ENCODE measurements at places on chromosomes 6 and 20. TPM values are rescaled to one million over a fixed set of nuclear protein-coding genes. Genes with fewer than 3 reads are reported as not detected.

VWA7 gene
- 1.9 TPM for total RNA-seq

DNA sequence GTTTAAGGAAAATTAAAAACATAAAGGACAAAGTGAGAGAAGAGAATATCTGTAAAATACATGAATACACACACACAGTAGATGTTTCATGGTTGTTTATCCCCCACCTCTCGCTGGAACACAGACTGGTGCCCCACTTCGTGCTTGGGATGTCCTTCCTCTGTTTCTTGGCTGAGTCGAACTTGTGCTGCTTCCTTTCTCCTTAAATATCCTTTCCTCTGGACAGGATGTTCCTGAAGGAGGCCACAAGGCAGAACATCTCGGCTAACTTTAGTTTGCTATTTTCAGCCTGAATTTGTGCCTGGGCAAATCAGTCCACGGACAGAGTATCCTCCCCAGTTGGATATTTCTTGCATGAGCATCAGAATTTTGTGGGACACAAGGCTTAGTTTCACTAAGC is 54.7 kb upstream of the ZMYND8 start:
- H3K27ac ChIP-seq, result no peak overlapping the region
- no peak overlapping the region for H3K4me3 ChIP-seq
- peaks cover 6% of the 10 kb centered on the region for H3K4me1 ChIP-seq
- no peaks in the 10 kb centered on the region for H3K36me3 ChIP-seq
- no peak for DNase-seq
- no peaks in the 10 kb centered on the region for H3K27me3 ChIP-seq

DNA sequence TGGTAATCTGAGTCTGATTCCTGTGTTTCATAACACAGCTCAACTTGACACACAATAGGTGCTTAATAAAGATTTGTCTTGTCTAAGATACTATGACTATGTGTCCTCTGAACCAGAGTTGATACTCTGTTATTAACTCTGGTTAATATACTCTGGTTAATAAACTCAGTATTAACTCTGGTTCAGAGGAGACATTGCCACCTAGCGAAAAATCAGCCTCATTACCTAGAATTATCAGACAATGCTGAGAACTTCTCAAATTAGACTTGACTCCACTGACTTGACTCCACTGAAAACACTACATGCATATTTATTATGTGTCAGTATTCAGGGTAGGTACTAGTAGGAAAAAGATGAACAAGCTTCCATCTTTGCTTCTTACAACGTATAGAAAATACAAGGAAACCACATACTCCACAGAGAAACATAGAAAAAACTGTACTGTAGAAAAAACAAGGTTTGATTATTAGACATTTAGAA is 73.9 kb downstream of the AHI1 start:
- H3K36me3 ChIP-seq, result no peaks in the 10 kb centered on the region
- H3K27ac ChIP-seq, result no peak overlapping the region
- H3K27me3 ChIP-seq, result no peaks in the 10 kb centered on the region
- no peak overlapping the region for H3K4me3 ChIP-seq

- DNase-seq, result no peak
- H3K36me3 ChIP-seq, result no peaks in the 10 kb centered on the region
- H3K27ac ChIP-seq, result no peak overlapping the region
- H3K27me3 ChIP-seq, result peaks cover 47% of the 10 kb centered on the region
- no peak overlapping the region for H3K4me3 ChIP-seq
Observed at GRCh38 chr6:107819964-107820337, 4.2 kb downstream of the SCML4 start.

- H3K4me3 ChIP-seq, result no peak overlapping the region
- H3K27me3 ChIP-seq, result no peaks in the 10 kb centered on the region
- H3K27ac ChIP-seq, result no peak overlapping the region
- DNase-seq, result no peak
- no peaks in the 10 kb centered on the region for H3K4me1 ChIP-seq
Observed at GRCh38 chr6:96786336-96786735, 50.9 kb downstream of the GPR63 start.

- H3K36me3 ChIP-seq, result no peaks in the 10 kb centered on the region
- peak overlapping the region; percentile 18 for H3K27ac ChIP-seq
- no peaks in the 10 kb centered on the region for H3K27me3 ChIP-seq
- no peak overlapping the region for H3K4me3 ChIP-seq
- DNase-seq, result peak; percentile 84
Observed at GRCh38 chr6:158894193-158894592, 75.0 kb upstream of the EZR start.

- H3K4me3 ChIP-seq, result no peak overlapping the region
- no peaks in the 10 kb centered on the region for H3K36me3 ChIP-seq
- peaks cover 13% of the 10 kb centered on the region for H3K27me3 ChIP-seq
- H3K4me1 ChIP-seq, result peaks cover 18% of the 10 kb centered on the region
- DNase-seq, result peak; percentile 22
- H3K27ac ChIP-seq, result no peak overlapping the region
Observed at GRCh38 chr6:18985061-18985460, 597.9 kb downstream of the RNF144B start.

DNA sequence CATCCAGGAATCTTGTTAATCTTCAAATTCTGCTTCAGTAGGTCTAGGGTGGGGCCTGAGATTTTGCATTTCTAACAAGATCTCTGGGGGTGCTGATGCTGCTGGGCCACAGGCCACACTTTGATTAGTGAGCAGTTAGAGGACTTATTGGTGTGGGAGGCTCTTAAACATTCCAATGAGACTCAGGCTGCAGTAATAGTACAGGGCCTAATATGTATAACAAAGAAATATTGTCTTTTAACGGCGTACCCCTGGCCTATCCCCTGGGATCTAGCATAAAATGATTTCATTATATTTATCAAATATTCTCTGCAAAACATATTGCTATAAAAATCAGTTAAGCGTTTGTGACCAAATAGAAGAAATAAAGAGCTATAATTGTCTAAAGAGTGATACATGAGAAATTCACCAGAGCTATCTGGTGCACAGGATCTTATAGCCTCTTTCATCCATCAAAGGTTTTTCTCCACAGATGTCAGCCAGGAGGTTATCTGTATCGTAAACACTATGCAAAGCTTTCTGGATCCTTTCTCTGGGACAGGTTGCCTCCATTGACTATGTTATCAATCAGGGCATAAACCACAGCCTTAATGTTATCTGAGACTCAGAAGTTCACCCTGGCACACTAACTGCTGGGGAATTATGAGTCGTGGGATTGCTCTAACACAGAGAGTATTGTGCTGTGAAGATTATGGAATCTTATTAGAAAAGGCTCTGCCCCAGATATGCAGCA is 488.5 kb upstream of the MAP3K7 start:
- no peaks in the 10 kb centered on the region for H3K36me3 ChIP-seq
- H3K27ac ChIP-seq, result no peak overlapping the region
- DNase-seq, result no peak
- no peaks in the 10 kb centered on the region for H3K27me3 ChIP-seq

DNA sequence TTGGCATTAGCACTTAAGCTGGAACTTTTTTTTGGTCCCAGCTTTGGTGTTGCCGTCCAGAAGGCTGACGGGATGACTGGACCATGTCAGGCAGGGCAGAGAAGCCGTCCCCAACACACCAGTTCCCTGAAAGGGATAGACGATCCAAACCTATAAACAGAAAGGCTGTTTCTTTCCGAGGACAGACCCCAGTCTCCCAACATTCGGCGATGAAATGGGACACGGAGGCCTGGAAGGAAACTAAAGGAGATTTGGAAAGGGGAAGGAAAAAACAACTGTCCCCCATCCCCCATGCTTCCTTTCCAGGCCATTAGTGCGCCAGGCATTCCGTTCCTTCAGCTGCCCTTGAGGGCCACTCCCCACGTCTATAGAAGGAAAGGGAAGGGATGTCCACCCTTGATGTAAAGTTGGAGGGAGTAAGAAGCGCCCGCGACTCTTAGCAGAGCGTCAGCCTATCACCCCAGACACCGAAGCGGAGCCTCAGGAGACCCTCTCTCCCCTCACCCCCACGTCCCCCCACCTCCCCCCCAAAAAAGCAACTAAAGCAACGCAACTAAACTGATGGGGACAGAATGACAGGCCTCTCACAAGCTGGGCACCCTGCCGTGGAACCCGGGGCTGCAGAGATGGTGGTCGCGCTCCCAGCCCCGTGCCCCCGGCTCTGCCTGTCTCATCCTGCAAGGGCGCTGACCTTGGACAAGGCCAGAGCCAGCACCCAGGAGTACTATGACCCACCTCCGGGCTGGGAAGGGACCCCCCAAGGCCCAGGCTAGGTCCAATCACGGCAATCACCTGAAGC is 638 bp downstream of the BLCAP start:
- peaks cover 31% of the 10 kb centered on the region for H3K4me1 ChIP-seq
- H3K36me3 ChIP-seq, result no peaks in the 10 kb centered on the region
- no peaks in the 10 kb centered on the region for H3K27me3 ChIP-seq
- H3K4me3 ChIP-seq, result peak overlapping the region; percentile 92

DNA sequence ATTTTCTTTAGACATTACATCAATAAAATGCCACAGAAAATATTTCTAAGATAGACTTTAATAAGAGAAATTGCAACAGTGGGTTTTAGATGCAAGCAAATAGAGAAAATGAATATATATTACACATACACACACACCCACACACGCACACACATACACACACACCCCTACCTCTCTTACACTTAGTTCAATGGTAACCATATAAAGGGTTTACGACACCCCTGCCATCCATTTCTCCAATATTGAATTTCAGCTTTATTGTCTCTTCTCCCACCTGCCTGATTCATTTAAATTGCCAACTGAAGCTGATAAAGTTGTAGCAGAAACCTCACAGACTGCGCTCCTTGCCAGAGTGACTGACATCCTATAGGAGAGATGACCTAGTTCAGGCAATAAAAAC is 154.6 kb downstream of the ADAT2 start:
- no peaks in the 10 kb centered on the region for H3K4me1 ChIP-seq
- H3K36me3 ChIP-seq, result no peaks in the 10 kb centered on the region
- no peaks in the 10 kb centered on the region for H3K27me3 ChIP-seq
- no peak overlapping the region for H3K27ac ChIP-seq
- no peak for DNase-seq

GRCh38 chr6:31070711-31071197 is 41.6 kb downstream of the C6orf15 start:
- H3K27ac ChIP-seq, result no peak overlapping the region
- no peaks in the 10 kb centered on the region for H3K36me3 ChIP-seq
- no peak overlapping the region for H3K4me3 ChIP-seq

DNA sequence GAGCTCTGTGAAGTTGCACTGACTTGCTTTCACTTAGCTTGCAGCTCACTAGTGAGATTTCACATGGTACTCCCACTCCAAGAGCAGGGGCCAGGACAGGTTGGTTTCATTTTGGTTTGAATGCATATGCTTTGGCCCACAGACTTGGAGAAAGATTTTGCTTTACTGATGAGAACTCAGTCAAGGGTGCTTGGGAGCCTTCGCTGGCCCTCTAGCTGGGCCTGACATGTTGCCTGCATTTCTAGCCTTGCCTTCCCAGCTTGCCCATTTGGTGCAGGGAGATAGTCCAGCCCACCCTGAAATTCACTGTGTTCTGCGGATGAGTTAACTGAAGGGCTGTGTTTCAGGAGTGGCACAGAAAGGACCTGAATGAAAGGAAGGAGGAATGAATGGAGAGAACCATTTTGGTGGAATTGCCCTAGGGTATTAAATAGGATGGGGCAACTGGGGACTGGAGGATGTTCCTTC is 1.9 kb downstream of the SGK1 start:
- no peak for DNase-seq
- H3K4me1 ChIP-seq, result 0 out of 2 replicates have a peak, but pooled peaks cover 6% of the 10 kb centered on the region
- no peak overlapping the region for H3K27ac ChIP-seq
- H3K27me3 ChIP-seq, result no peaks in the 10 kb centered on the region

GRCh38 chr6:112957536-112957916 is 610.4 kb downstream of the RFPL4B start:
- no peaks in the 10 kb centered on the region for H3K27me3 ChIP-seq
- H3K4me3 ChIP-seq, result no peak overlapping the region
- H3K36me3 ChIP-seq, result no peaks in the 10 kb centered on the region
- H3K4me1 ChIP-seq, result 0 out of 2 replicates have a peak, but pooled peaks cover 5% of the 10 kb centered on the region

- H3K27ac ChIP-seq, result no peak overlapping the region
- no peaks in the 10 kb centered on the region for H3K36me3 ChIP-seq
- H3K4me3 ChIP-seq, result no peak overlapping the region
- H3K4me1 ChIP-seq, result peaks cover 21% of the 10 kb centered on the region
- DNase-seq, result peak; percentile 33
Observed at GRCh38 chr6:157688960-157689599, 134.0 kb upstream of the SNX9 start.

DNA sequence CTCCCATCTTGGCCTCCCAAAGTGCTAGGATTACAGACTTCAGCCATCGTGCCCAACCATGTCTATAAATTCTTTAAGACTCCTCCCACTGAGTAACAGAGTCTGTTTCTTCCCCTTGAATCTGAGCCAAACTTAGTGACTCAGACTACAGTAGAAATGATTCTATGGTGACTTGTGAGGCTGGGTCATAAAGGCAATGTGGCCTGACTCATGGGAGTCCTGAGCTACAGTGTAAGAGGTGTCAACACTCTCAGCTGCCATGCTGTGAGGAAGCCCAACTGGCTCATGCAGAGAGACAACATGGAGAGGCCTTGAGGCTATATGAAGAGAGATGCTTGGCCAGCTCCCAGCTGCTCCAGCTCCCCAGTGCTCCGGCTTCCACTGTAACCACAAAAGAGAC is 5.2 kb upstream of the NRSN2 start:
- H3K4me1 ChIP-seq, result peaks cover 4% of the 10 kb centered on the region
- no peak overlapping the region for H3K27ac ChIP-seq
- no peak overlapping the region for H3K4me3 ChIP-seq
- no peaks in the 10 kb centered on the region for H3K27me3 ChIP-seq
- DNase-seq, result peak; percentile 99

DNA sequence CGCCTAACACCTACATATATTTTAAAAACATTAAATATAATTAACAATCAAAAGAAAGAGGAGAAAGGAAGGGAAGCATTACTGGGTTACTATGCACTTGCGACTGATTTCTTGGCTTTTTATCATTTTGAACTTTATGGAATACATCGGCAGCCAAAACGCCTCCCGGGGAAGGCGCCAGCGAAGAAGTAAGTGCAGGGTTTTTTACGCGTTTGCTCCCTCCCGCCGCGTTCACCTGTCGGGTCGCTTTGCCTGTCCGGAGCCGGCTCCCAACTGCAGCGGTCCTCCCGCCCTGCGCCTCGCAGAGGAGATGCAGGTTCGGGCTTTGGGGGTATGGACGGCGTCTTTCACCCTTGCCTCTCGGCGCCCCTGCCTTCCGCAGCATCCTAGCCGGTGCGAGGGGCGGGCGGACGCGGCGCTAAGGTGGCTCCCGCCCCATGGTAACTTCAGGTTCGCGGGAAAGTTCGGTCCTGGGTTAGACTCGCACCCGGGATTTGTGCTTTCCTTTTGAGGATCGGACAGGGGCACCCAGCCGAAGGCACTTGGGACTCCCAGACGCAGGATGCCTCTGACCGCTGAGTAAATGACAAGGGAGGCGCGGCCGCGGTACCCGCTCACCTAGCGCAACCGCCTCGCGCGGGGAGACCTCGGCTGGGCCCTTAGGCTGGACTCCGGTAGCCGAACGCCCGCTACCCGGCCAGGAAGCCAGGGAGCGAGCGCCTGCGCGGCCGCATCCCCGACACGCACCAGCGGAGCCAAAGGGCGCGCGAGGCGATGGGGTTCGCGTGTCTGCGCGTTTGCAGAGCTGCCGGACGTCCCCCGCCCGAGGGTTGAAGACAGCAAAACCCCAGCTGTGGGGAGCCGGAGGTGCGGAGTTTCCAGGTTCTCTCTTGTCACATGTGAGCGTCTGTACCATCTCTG is 891 bp downstream of the RSPO3 start:
- DNase-seq, result no peak
- no peak overlapping the region for H3K27ac ChIP-seq
- peak overlapping the region; percentile 61 for H3K4me3 ChIP-seq
- no peaks in the 10 kb centered on the region for H3K36me3 ChIP-seq

- no peak overlapping the region for H3K4me3 ChIP-seq
- H3K4me1 ChIP-seq, result peaks cover 10% of the 10 kb centered on the region
Observed at GRCh38 chr6:52595000-52595795, 18.3 kb upstream of the TRAM2 start.

GRCh38 chr6:154232013-154232910 is 124.3 kb downstream of the IPCEF1 start:
- no peak overlapping the region for H3K4me3 ChIP-seq
- no peaks in the 10 kb centered on the region for H3K27me3 ChIP-seq
